Epithelial cell of prostate (primary cell): ENCODE measurements at places on chromosomes 1 and 21.

DNA sequence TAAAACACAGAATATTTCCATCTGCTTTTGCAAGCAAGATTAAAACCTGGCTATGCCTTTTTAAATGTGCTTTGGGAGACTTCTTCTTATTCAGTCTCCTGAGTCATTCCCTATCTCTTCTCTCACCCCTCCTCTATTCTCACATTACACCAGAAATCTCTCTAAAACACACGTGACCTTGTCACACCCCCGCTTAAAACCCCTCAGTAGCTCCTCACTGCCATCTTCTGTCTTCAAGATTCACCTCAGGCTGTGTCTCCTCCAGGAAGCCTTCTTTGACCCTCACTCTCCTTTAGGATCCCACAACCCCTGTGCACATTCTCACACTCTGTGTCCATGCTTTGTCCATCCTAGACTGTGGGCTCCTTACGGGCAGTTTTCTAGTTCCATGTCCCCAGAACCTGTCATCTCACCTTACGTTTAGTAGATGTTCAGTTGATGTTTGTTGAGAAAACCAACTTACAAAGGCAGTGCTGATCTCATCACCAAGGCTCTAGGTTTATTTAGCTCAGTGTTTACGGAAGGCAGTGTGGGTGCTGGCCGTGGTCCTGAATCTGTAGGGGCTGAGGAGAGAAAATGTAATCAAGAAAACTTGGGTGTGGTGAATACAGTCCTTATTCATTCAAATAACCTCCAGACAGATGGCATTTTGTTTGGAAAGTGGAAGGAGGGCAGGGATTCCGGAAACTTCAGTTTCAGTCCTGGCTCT, 143.5 kb downstream of the DMRTA2 start:
- DNase-seq = no peak

DNA sequence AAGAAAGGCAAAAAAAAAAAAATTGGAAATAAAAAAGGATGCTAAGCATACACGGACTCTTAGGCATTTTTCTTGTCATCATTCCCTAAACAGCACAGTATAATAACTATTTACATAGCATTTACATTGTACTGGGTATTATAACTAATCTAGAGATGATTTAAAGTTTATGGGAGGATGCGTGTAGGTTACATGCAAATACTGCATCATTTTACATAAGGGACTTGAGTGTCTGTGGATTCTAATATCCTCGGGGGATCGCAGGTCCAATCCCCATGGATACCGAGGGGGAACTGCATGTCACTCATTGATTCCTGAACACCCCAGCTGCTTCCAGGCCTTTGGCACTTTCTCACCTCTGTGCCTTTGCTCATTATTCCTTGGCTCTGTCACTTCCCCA, 57.8 kb upstream of the SIPA1L2 start:
- no peak for DNase-seq

- DNase-seq = no peak
Observed at GRCh38 chr1:15156807-15157380, 3.3 kb downstream of the TMEM51 start.

DNA sequence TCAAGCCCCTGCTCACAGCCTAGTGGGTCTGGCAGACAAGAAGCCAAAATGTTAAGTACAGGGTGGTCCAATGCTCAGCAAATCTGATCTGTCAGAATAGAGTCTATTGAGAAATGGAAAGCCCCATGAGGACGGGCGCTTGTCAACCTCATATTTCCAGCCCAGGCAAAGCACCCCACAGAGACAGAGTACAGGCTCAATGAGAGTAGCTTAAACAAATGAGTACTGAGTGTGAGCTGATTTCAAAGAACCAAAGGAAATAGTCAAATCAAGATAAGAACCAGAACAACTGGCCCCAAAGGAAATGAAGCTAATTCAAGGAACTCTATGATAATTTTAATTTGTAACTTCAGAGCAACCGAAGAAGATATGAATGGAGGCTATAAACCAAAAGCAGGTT, 44.6 kb upstream of the SLC30A1 start:
- no peak for DNase-seq

GRCh38 chr1:15525050-15526020, 1.3 kb upstream of the DNAJC16 start:
- peak; percentile 90 for DNase-seq
